ENCODE measurements at places on chromosomes 2 and 18.

DNA sequence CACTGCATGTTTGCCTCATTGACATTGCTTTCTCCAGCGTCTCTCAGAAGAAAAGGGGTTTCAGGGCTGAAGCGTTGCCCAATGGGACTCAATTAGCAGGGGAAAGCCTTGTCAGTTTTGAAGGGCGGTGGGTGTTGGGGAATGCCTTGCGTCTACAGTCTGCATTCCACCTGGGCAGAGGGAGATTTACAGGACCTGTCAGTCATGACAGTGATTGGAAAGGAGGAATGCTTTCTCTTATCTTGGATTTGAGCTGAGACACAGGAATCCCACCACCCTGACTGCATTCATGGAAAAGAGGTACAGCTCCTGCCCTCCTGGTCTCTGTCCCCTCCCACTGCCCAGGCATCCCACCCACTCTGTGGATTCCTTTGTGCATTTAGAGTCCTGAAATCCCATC lies 123.9 kb downstream of the ACKR3 start:
- DNase-seq: no peak

- DNase-seq: no peak
Observed at GRCh38 chr2:72998234-72998651, 73.3 kb downstream of the SFXN5 start.

DNA sequence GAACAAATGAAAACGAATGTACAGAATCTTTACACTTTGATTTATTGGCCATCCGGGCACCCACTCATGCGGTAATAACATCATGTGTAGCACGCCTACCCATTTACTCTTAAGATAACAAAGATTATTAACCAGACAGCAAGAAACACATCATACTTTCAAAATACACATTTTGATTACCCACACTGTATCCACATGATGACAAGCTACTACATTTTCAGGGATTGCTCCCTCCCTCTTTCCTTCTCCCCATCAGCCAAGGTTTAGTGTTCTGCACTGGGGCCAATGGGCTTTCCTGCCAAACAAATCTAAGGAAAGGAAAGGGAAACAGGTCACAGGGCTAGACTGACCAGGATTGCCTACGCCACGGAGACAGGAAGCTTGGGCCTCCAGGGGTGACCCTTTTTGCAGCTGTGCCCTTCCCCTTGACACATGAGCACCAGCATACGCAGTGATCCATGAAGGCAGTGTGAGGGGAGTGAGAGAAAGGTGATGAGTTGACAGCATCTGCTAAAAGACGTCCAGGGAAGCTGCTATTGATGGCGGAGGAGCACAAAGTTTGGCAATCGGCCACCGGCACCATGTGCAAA lies 76.5 kb downstream of the ZNF521 start:
- DNase-seq: no peak

DNA sequence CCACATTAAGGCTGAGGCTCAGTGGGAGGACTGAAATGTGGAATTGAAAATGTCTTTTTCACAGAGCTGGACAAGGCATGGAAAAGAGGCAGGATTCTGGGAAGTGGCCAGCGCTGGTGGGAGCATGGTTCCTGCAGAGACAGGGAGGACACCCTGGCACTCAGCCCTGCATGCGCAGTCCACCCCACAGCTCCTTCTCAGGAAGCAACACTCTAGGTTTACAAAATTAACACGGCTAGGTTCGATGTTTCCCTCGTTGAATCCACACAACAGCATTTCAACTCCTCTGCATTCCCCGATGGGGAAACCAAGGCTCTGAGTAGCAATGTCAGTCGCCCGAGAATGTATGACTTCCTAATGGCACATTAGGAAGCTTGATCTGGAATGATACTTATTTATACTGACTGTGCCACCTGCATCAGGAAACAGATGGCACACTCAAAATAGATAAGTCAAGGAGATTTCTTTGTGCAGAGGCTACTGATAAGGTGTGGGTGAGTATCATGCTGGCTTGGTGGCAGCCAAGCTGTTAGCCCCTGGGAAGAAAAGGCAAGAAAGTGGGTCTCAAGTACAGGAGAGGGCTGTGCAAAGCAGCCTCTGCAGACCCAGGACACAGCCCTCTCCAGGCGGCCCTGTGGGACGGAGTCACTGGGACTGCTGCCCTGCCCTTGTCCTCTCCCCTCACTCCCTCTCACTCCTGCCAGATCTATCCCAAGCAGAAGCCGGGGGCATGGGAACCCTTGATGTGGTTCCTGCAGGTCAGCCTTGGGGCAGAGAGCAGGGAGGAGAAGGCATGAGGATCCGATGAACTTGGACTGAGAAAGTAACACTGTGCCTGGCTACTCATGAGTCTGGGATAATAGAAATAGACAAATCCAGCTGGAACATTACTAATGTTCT lies 158.4 kb upstream of the FHL2 start:
- no peak for DNase-seq

GRCh38 chr2:45678791-45679348 lies 27.4 kb downstream of the PRKCE start:
- no peak for DNase-seq

DNA sequence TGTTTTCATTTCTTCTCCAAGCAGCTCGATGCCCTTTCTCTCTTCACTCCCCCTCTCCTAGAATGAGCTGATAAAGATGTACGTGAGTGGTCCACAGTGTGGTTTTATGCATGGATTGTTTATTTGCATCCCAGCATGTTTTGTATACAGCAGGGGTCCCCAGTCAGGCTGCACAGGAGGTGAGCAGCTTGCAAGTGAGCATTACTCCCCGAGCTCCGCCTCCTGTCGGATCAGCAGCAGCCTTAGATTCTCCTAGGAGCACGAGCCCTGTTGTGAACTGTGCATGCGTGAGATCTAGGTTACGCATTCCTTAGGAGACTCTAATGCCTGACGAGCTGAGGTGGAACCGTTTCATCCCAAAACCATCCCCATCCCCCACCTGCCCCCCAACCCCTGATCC lies 262.6 kb downstream of the AGAP1 start:
- no peak for DNase-seq

GRCh38 chr2:70396612-70397011 lies 94.7 kb upstream of the FAM136A start:
- DNase-seq: no peak

DNA sequence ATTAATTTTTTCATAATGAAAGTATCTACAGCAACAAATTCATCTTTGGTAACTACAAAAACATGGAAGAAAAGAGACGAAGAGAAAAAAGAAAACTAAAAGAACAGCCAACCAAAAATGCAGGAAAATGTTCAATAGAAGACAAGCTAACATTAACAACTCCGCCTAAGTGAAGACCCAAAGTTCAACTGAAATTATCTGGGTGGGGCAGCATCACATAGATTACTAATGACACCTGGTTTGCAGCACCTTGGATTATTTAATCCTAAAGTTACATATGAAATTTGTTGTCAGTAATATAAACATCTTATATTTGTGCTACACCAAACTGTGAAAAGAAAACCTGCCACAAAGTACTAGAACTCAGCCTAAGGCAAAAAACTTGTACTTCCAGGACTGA lies 14.8 kb downstream of the B4GALT6 start:
- no peak for DNase-seq

- no peak for DNase-seq
Observed at GRCh38 chr2:109384308-109385271, 229.2 kb downstream of the SEPTIN10 start.

GRCh38 chr18:55541571-55541970 lies 46.4 kb downstream of the TCF4 start:
- no peak for DNase-seq

Measured in hematopoietic multipotent progenitor cell treated with erythropoietin and hydrocortisone succinate and interleukin-3 and kit ligand, for 15 days (in vitro differentiated cells).